ENCODE measurements at places on chromosomes 13 and 19. TPM values are rescaled to one million over a fixed set of nuclear protein-coding genes. Genes with fewer than 3 reads are reported as not detected.

Gene WIZ
- total RNA-seq, result 36.5 TPM

Gene VSTM2B
- 0.33 TPM for total RNA-seq

Gene TSKS
- total RNA-seq, result not detected

Gene ODAD3
- total RNA-seq, result 0.39 TPM

Gene ERICH6B
- total RNA-seq, result not detected

Gene ZNF665
- 2.9 TPM for total RNA-seq

Gene CCDC70
- total RNA-seq, result not detected

Gene VSTM1
- not detected for total RNA-seq

Gene ZNF211
- 9.4 TPM for total RNA-seq

Gene FLT3LG
- 11.5 TPM for total RNA-seq

- no peak for DNase-seq
Observed at GRCh38 chr19:37095859-37096258, 17.6 kb downstream of the ZNF420 start.

GRCh38 chr13:71210861-71211260 lies 656.1 kb downstream of the DACH1 start:
- DNase-seq, result no peak

DNA sequence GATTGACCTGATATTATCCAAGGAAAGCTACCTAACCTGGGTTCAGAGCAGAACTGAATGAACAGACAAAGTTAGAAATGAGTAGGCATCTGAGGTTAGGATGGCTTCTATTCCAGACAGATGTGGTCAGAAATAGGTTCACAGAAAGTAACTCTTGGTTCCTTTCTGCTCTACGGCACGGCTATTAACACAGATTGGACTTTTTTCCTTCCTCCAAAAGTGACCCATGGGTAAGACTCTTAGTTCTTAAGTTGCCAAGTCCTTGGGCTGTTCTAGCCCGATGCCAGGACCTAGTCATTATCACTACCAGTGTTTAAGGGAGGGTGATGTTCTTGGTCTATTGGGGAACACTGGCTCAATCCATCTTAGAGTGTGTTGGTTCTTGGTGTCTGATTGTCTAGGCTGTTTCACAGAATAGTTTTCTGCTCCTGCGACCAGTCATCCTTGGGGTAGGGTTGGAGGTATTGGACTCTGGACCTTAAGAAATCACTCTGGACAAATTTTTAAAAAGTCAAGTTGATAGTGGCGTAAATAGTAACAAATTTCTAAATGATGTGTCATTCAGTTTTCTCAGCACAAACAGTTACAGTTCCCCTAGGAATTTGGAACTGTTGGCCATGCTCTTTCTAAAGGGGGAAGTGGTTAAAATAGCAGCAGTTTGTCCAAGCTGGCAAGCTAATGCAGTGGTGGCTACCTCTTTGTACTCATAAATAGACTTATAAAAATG lies 60.1 kb upstream of the MYCBP2 start:
- DNase-seq, result no peak

- DNase-seq, result no peak
Observed at GRCh38 chr19:48635263-48635965, 1.8 kb downstream of the DBP start.

GRCh38 chr13:29752175-29752574 lies 98.2 kb downstream of the UBL3 start:
- DNase-seq, result no peak

GRCh38 chr13:26468265-26468801 lies 89.2 kb upstream of the WASF3 start:
- DNase-seq, result peak; percentile 72

- DNase-seq, result peak; percentile 93
Observed at GRCh38 chr19:51887522-51888498, at the start of gene ZNF577. ZNF577 (minus strand) TSS chr19:51887951; CDS start chr19:51880382, 7,569 bp downstream.

DNA sequence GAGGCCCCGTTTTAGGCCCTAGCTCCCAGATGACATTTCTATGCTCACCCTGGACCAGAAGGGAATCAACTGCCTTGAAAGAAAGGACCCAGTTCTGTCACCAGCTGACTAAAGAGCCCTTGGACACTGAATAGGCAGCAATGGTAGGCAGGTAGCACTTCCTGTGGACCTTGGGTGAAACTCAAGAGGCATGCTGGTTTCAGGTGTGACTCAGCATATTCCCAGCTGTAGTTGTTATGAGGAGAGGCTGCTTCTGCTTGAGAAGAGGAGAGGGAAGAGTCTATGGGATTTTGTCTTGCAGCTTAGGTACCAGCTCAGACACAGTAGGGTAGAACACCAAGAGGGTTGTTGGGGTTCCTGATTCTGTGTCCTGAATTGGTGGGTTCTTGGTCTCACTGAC lies 37.9 kb upstream of the HTR2A start:
- no peak for DNase-seq

- no peak for DNase-seq
Observed at GRCh38 chr13:104597546-104598180, 1531.4 kb upstream of the SLC10A2 start.

DNA sequence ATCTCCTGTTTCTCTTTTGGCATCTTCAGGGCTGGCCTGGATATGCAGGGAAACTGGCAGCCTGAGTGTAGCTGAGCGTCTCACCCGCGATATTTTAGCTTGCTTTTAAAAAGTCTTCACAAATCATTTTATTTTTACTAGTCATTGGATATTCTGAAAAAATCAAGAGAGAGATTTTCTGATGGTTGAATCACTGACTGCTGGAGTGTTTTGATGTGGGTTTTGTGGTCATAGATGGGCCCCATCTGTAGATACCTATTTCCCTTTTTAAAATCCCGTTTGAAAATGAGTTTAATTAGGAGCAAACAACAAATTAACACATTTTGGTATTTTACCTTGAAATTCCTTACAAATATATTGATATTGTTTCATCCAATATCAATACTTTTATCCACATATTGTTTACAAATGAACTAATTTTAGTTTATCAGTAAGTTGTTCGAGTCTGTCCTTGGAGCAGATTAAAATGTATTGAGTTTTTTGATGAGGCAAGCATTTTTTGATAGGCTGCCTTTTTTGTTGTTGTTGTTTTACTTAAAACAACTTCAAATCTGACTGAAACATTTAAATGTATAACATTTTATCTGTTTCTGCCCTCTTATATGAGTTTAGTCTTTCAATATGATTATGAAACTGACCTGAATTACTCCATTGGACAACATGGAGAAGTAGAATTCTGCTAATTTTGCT lies 21.5 kb upstream of the OXGR1 start:
- no peak for DNase-seq

DNA sequence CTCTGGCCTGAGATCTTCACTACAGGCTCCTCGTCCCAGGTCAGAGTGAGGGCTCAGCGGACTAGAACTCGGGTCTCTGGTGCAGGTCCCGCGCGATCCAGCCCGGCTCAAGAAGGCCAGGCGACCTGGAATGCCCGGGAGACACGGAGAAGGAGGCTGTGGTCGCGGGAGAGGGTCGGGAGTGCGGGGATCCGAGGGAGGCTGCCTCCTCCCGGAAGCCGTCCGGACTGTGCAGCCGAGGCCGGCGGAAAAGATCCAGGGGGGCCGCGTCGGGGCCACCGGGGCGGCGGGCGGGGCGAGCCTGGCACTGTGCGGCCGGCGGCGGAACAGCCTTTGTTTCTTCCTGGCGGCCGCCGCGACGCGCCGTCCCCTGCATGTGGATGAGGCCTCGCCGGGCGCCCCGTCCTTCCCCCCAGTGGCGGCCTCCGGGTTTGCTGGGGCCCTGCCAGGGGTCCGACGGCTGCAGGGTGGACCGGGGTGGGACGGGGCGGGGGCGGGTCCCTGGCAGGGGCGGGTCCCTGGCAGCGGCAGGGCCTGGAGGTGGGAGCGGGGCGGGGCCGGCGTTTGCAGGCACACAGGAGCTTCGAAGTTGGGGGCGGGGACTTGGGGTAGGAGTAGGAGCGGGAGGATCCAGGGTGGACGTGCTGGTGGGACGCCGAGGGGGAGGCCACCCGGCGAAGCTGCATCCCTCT lies 1.0 kb upstream of the SLC7A10 start:
- DNase-seq, result no peak

DNA sequence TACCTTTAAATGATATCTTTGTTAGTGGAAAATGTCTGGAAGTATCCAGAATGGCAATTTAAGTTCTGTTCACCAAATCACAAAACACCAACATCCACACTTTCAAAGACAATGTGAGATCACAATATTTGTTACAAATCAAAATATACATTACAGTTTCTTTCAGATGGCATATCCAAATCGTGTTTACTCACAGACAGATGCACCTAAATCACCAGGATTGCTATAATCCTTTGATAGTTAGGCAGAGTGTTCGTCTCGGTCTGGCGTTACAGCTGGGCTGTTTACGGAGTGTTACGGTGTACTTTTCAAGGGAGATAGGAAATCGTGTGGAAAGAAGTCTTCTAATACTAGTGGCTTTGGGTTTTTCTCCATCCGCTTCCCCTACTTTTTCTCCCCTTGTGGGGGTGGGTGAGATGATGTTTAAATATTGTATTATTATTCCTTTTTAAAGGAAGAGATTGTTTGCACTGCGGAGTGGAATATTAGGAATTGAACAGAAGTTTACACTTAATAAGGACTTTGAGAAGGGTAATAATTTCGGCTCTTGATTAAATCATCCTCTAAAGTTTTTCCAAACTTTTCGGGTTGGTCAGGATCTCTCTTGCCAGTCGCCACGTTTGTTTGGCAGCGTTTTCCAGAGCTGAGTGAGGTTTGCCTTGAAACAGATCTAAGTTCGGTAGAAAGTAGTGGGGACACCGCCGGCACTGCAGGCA lies 1.8 kb downstream of the MAB21L1 start:
- DNase-seq, result no peak

- DNase-seq, result no peak
Observed at GRCh38 chr13:25380741-25381324, 9.1 kb downstream of the ATP8A2 start.

DNA sequence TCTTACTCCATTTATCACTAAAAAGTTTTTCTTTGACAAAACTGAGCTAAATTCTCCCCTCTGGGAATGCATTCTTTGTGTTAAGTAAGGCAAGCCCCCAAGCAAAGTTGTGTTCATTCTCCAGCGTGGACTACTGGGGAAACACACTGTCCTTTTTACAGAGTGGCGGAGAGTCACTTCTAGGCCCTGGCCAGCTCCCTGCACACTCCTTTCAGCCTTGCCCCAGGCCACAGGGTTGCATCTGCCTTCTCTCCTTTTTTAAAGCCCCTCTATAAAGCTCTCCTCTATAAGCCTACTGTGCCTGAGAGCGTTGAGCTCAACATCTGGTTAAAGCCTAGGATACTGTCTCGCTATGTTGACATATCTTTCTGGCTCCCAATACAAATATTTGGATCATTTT lies 803.4 kb downstream of the PCDH17 start:
- no peak for DNase-seq

All from esophagus muscularis mucosa (tissue), 4 donors.